Fibroblast of the aortic adventitia (primary cell): ENCODE measurements at places on chromosomes 5 and 9. TPM values are rescaled to one million over a fixed set of nuclear protein-coding genes. Genes with fewer than 3 reads are reported as not detected.

The ANKRD33B gene
- 8.3 and 11.3 TPM in 2 replicates for total RNA-seq

The TEK gene
- total RNA-seq: 1.7 and 3.8 TPM in 2 replicates

The RNF183 gene
- total RNA-seq: not detected in 2 replicates

The FAM81B gene
- total RNA-seq: not detected in 2 replicates

The C5orf58 gene
- total RNA-seq: not detected in 2 replicates

The INSL4 gene
- total RNA-seq: not detected in 2 replicates

The PCDHB13 gene
- total RNA-seq: 0.27 and 0.65 TPM in 2 replicates

The BARX1 gene
- total RNA-seq: 0.09 TPM in 1 of 2 replicates, not detected in the other

The FAM163B gene
- not detected in 2 replicates for total RNA-seq

The SPATA31D4 gene
- not detected in 2 replicates for total RNA-seq

The DOCK2 gene
- total RNA-seq: 0.65 and 4.6 TPM in 2 replicates

The DAB2IP gene
- total RNA-seq: 11.4 and 17.4 TPM in 2 replicates

The ZFR gene
- 61.2 and 118 TPM in 2 replicates for total RNA-seq

The FABP6 gene
- total RNA-seq: 1.5 TPM in 1 of 2 replicates, not detected in the other

The GDNF gene
- 0.54 TPM in 1 of 2 replicates, not detected in the other for total RNA-seq

The MGAT1 gene
- total RNA-seq: 79.4 and 81.1 TPM in 2 replicates

The RPL35 gene
- 356 and 2,683 TPM in 2 replicates for total RNA-seq

The GZMA gene
- total RNA-seq: not detected in 2 replicates

The CNTFR gene
- 1.3 TPM in 1 of 2 replicates, not detected in the other for total RNA-seq

The WNT8A gene
- not detected in 2 replicates for total RNA-seq

The PLEKHG4B gene
- not detected in 2 replicates for total RNA-seq

The DBH gene
- total RNA-seq: not detected in 2 replicates

The CCL27 gene
- total RNA-seq: not detected in 2 replicates

The EEIG1 gene
- total RNA-seq: 32.4 and 50.3 TPM in 2 replicates

The PCDHB2 gene
- 0.36 and 0.82 TPM in 2 replicates for total RNA-seq

The FAM78A gene
- 0.25 and 0.36 TPM in 2 replicates for total RNA-seq

The GHR gene
- 4.3 and 6.0 TPM in 2 replicates for total RNA-seq

The PCDHGA9 gene
- 4.1 and 7.3 TPM in 2 replicates for total RNA-seq

The C5 gene
- total RNA-seq: 2.9 and 13.8 TPM in 2 replicates

The PCDHB8 gene
- 0.16 and 0.27 TPM in 2 replicates for total RNA-seq

The PLAC8L1 gene
- 0.98 TPM in 1 of 2 replicates, not detected in the other for total RNA-seq

The MAML1 gene
- total RNA-seq: 4.7 and 9.9 TPM in 2 replicates

The TNC gene
- 8.3 and 49.7 TPM in 2 replicates for total RNA-seq

The ARID3C gene
- 0.09 and 0.74 TPM in 2 replicates for total RNA-seq

The PCDHB5 gene
- total RNA-seq: 0.45 and 0.57 TPM in 2 replicates

The RGMB gene
- 17.6 and 145 TPM in 2 replicates for total RNA-seq

The ANKRD55 gene
- total RNA-seq: 0.57 TPM in 1 of 2 replicates, not detected in the other

The CATSPER3 gene
- 0.09 TPM in 1 of 2 replicates, not detected in the other for total RNA-seq

The ELP1 gene
- 18.3 and 32.3 TPM in 2 replicates for total RNA-seq

The ADAMTS13 gene
- 1.4 and 2.1 TPM in 2 replicates for total RNA-seq

The IFNA5 gene
- 0.09 TPM in 1 of 2 replicates, not detected in the other for total RNA-seq

The GABBR2 gene
- 0.16 and 0.27 TPM in 2 replicates for total RNA-seq

The CAVIN4 gene
- total RNA-seq: 1.4 TPM in 2 replicates

The FAM219A gene
- total RNA-seq: 6.1 and 7.0 TPM in 2 replicates

The ENTPD2 gene
- 0.09 TPM in 1 of 2 replicates, not detected in the other for total RNA-seq

The SLC27A6 gene
- total RNA-seq: not detected in 2 replicates

The FOXD4L3 gene
- 0.09 TPM in 1 of 2 replicates, not detected in the other for total RNA-seq

The SEMA6A gene
- 0.36 and 0.41 TPM in 2 replicates for total RNA-seq

The WDR55 gene
- total RNA-seq: 12.8 and 21.9 TPM in 2 replicates

The PCSK5 gene
- total RNA-seq: 2.2 and 3.6 TPM in 2 replicates

The ANKRD34B gene
- total RNA-seq: not detected in 2 replicates

The SPATA31A3 gene
- not detected in 2 replicates for total RNA-seq
